Omental fat pad (tissue), 4 donors: ENCODE measurements at places on chromosomes 2 and 18.

- no peak for DNase-seq
Measured at GRCh38 chr2:3204031-3204821, 173.4 kb downstream of the EIPR1 start.

- DNase-seq: no peak
Measured at GRCh38 chr2:9422321-9423099, 818 bp downstream of the ITGB1BP1 start.

GRCh38 chr2:227411320-227411989, 23.7 kb upstream of the SCYGR1 start:
- no peak for DNase-seq

DNA sequence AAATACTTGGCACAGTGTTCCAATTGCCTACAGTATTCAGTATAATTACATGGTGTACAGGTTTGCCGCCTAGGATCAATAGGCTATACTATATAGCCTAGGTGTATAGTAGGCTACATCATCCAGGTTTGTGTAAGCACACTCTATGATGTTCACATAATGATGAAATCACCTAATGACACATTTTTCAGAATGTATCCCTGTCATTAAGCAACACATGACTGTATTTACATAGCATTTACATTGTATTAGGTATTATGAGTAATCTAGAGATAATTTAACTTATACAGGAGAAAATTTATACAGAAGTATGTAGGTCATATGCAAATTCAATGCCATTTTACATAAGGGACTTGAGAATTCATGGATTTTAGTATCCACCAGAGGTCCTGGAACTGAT, 35.4 kb downstream of the SCN7A start:
- no peak for DNase-seq

- DNase-seq: no peak
Measured at GRCh38 chr2:181104512-181105115, 124.2 kb downstream of the UBE2E3 start.

GRCh38 chr2:237647176-237648015, 20.0 kb downstream of the LRRFIP1 start:
- DNase-seq: no peak

DNA sequence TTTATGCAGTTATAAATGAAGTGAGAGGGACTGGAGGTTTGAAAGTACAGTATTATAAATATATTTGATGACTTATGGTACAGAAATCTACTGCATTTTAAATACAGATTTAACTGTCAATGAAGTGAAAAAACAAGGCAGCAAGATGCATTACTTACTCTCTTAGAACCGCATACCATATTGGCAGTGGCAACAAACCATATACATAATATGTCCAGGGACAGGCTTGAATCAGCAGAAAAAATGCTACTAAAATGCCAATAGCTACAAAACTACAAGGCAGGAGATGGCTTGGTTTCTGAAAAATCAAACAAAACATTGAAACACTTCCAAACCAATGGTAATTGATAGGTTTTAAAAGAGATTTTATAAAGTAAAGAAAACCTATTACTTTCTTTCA, 77.2 kb downstream of the PIGN start:
- DNase-seq: no peak
